ENCODE measurements at places on chromosomes 4 and X.

DNA sequence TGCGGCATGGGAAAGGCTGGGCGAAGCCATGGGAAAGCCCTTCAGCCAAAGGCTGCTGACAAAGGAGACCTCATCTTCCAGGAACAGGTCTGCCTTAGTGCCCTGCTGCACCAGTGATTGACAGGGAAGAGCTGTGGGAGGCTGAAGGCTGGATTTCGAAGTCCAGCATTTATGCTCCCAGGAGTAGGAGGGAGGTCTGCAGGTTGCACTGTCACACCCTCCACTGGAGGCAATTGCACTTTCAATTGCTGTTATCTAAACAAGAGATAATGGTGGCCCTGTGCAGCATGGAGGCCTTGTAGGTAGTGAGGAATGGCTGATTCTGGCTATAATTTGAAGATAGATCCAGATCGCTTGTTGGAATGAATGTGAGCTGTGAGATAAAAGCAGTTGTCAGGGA, 43.7 kb downstream of the FAM114A1 start:
- DNase-seq, result no peak

- DNase-seq, result no peak
These were observed 89.0 kb downstream of the MXRA5 start for GRCh38 chrX:3257471-3257870.

- DNase-seq, result no peak
These were observed 17.7 kb downstream of the MRFAP1 start for GRCh38 chr4:6658209-6658595.

DNA sequence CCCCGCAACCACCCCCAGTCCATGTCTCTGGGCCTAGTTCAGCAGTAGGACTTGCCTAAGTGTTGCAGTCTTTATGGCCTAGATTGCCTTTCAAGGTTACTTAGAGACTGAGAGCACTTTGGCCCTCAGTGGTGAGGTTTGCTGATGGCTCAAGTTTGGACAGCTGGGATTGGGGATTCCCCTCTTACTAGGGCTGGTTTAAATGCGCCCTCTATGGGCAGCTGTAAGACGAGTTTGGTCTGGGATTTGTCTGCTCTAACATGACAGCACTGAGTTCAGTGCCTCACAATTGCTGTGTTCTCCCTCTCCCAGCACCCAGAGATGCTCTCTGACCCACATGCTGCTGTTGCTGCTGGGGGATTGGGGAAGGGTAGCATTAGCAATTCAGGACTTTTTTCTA, 23.1 kb downstream of the DACH2 start:
- DNase-seq, result no peak

GRCh38 chr4:152626790-152627189, 53.0 kb downstream of the TMEM154 start:
- DNase-seq, result no peak

- no peak for DNase-seq
These were observed 25.6 kb upstream of the MAGEA1 start for GRCh38 chrX:153153516-153153915.

DNA sequence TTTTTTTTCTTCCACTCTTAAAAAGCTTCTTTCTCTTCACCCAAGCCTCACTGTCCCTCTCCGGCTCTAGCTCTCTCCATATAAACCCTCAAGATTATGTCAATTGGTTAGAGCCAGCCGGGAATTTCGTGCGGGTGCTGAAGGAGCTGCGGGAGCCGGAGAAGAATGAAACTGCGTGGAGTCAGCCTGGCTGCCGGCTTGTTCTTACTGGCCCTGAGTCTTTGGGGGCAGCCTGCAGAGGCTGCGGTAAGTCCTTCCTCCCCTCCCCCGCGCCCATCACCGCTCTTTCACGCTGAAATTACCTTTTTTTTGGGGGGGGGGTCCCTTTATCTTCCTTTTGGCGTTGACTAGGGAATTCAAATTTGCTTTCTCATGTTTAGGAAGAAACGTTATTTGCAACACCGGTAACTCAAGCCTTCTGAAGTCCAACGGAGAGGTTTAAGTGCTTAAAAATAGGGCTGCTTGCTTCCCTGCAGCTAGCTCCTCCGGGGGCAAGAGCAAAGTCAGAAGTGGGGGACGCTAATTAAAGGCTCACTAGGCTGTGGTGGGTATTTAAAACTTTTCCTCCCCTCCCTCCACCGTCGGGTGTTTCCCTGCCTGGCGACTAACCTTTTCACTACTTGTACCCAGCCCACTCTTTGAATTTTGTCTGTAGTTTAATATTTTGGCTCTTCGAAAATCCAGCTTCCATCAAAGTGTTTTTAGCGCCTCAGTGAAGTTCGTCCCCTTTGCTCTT, 491 bp downstream of the COL4A5 start:
- peak; percentile 7 for DNase-seq

DNA sequence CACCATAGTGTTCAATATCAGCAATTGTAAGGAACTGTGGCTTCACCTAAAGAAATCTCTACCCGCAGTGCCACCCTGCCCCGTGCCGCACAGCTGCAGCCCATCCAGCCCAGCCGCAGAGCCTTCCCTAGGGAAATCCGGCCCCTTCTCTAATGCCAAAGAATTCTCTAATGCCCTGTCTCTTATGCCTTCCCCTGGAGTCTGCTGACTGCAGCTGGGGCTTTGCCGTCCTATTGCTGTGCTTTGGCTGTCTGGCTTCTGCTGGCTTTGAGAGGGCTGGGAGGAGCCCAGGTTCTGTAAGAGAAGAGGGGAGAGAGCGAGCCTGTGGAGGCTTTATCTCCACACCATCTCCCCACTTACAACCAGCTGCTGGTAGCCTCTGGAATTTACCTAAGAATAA, 85.9 kb upstream of the HELT start:
- DNase-seq, result no peak

GRCh38 chr4:47145630-47146029, 114.3 kb downstream of the GABRB1 start:
- no peak for DNase-seq

- no peak for DNase-seq
These were observed 19.8 kb upstream of the ZXDA start for GRCh38 chrX:57930051-57930450.

GRCh38 chrX:46184749-46185148, 360.5 kb downstream of the ZNF674 start:
- DNase-seq, result no peak

- no peak for DNase-seq
These were observed 34.5 kb downstream of the LRPAP1 start for GRCh38 chr4:3497523-3498389.

DNA sequence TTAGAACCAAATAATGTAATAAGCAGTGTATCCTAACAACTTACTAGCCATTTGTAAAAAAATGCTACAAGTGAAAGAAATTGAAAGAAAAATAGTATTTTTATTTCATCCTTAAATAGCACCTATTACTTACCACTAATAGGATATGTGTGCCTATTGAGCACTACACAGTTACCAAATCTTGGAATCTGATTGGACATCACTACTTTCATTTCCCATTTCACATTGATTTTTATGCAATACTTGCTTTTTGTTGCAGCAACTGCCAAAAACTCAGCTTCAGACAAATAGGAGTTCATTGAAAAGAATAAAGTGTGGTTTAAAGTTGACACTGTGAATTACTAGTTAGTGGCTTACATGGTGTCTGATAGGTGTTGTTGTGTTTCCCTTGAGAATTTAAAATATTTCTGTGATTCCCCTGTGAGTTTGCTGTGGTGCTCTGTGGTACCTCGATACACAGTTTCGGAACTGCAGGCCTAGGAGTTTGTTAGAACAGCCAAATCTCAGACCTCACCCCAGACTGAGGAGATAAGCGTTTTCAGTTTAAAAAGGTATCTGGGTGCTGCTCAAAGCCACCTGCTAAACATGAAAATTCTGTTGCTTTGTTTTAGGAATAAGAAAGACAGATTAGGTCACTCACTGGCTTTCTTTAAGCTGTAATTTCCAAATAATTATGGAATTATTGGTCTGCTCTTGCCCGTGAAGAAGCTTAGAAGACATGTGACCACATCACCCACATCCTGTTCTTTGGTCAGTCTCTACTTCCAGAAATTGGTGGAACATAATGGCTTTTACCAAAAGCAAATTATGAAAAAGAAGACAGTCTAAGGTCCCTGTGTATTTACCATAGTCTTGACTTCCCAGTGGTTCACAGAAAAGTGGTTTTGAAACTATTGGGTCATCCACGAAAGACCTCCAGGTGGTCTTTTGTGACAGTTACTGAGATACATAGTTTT, 97.8 kb downstream of the SYTL5 start:
- no peak for DNase-seq

DNA sequence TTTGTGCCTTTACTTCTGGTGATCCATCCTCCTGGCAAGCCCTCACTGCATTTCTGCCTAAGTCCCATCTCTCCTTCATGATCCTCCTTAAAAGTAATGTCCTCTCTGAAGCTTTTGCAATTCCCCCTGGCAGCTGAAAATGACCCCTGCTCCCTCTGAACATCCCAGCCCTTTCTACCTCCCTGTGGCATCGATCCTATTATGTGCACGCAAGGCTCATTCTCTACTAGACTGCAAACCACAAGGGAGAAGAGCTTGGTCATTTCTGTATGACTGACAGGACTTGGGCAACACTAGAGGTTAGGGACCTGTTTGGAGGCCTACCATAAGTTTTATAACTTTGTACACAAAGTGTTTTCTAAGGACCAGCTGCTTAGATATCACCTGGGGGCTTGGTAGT, 50.8 kb upstream of the RAP2C start:
- no peak for DNase-seq

GRCh38 chr4:93147524-93148212, 680.9 kb upstream of the ATOH1 start:
- no peak for DNase-seq

GRCh38 chr4:145805490-145805889, 125.5 kb downstream of the C4orf51 start:
- DNase-seq, result no peak

GRCh38 chrX:8927066-8927635, 106.8 kb downstream of the FAM9B start:
- DNase-seq, result no peak

- DNase-seq, result peak; percentile 32
These were observed 73.8 kb upstream of the FREM3 start for GRCh38 chr4:143773998-143774895.

DNA sequence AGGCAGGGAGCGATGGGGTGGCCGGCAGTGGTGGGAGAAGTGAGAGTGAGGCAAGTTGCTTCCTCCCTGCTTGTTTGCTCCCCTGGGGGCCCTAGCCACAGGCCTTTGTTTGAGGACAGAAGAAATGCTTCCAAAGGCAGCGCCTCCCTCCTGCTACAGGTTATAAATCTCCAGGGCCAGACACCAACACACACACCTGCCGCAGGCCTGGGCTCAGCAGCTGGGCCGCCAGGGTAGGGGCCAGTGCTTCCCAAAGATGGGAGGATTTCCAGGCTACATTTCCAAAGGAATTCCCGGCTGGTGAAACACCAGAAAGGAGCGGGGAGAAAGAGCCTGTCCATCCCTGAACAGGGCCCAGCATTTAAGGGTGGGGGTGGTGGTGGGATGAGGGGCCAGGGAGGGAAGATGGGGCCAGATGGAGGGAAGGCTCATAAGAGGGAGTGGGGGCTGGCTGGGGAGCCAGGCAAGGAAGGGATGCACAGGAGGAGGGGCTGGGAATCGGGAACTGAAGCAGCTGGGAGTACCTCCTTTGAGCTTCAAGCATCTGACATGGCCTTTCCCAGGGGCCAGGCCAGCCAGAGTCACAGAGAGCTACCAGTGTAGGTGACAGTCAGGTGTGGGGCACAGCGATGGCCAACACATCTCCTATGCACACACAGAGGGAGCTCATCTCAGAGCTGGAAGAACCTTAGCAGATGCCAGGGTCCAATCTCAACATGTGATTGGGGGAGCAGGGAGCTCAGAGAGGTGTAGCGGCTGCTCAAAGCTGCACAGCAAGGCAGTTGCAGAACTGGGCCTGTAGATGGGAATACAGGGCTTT, 143.9 kb downstream of the PJA1 start:
- no peak for DNase-seq

DNA sequence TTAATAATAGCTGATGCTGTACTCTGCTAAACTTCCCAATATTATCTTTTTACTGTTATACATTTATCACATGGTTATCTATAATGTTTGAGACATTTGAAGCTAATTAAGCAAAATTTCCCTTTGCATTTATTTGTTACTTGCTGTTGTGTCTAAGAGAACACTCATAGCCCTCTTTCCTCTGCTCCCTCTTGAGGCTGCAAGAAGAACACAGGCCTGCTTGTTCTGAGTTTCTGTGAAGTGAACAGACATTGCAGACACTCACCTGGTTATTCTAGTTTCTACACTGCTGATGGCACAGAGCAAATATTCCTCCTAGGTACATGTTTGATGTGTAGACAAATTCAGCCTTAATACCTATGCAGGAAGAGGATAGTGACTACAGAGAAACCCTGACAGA, 367.8 kb downstream of the GASK1B start:
- DNase-seq, result no peak

GRCh38 chr4:74933562-74934015, 673 bp downstream of the PARM1 start:
- DNase-seq, result no peak

DNA sequence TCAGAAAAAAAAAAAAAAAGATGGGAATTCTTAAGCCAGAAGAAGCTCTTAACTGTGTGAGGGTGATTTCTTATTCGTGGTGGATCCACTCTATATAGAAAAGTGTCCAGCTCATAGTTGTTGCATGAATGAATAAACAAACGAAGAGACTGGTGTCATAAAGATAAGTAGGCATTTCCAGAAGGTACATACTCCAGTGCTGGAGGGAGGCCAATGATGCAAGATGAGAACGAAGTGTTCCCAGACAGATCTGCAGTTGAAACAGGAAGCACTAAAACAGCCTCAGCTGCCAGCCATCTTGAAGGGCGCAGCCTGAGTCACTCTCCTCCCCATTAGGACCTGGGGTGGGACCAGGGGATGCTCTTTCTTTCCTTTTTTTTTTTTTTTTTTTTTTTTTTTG, 47.4 kb upstream of the HOPX start:
- DNase-seq, result peak; percentile 29

- no peak for DNase-seq
These were observed 22.4 kb upstream of the TSPAN5 start for GRCh38 chr4:98680806-98681205.

DNA sequence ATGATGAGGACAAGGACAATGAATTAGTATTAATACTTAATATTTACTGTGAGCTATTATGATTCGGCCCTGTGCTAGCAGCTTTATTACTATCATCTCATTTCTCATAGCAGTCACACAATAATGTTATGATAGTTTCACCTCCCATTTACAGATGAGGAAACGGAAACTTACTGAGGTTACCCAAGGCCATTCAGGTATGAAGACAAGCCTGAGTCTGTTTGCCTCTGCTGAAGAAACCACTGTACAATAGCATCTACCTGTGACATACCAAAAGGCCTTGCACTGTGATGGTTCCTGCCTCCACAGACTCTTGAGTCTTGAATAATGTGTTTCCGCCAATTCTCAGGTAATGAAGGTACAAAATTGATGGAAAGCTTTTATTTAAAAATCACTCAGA, 248.5 kb downstream of the NPFFR2 start:
- DNase-seq, result no peak

- DNase-seq, result no peak
These were observed 99.1 kb downstream of the AFF1 start for GRCh38 chr4:87033902-87034301.

GRCh38 chr4:6885953-6886557, 23.6 kb upstream of the TBC1D14 start:
- peak; percentile 75 for DNase-seq

DNA sequence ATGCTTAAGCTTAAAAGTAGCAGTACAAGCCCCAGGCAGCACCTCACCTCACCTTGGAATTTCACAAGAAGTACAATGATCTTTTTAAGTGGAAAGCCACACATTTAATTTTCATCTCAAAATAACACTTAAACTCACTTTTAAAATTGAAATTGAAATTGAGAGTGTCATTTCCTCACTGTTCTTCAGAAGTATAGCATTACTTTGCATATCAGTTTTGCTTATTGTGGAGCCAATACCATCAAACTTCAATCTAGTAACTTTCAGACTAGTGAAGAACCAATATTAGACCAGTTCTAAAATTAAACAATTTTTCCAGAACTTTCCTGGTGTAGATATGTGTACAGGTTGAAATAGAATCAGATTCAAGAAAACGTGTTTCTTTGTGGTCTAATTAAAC, 242.4 kb downstream of the NDST4 start:
- no peak for DNase-seq
